GM13976 (cell line): ENCODE measurements at places on chromosomes 7 and 10.

DNA sequence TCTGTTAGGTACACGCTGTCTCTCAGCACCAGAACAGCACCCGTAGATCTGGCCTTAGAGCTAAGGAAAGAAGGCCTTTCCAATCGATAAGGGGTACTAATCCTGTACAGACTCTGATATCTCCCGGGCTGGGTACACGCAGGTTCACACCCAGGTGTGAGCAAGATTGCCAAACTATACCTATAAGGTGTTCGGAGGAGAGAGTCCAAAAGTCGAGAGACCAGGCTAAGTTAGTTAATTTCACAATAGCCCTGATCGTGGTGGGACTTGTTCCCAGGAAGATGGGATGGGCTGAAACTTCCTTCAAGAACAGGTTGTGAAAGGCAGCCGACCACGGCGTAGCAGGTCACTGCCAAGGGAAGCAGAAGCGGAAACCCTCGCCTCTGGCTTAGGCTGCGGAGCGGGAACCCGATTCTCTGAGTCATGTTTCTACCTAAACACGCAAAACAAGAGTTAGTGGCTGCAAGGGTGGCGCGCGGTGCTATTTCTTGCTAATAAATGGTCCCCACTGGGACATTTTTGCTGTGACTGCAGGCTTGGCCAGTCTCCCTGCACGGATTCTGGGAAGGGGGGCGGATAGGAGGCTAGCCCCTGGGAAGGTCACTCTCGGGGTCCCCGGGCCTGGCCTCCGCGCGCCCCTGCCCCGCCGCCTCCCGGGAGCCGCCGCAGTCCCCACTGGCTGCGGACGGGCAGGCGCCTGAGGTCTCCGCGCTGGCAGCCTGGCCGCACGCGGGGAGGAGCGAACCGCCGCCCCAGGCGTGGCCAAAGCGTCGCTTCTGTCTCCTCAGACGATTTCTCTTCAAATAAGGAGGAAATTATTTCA is 75.4 kb upstream of the PDSS1 start:
- peak; percentile 67 for DNase-seq

- DNase-seq, result peak; percentile 27
Observed at GRCh38 chr10:22103701-22104470, 100.4 kb upstream of the DNAJC1 start.

- DNase-seq, result peak; percentile 32
Observed at GRCh38 chr10:89389254-89389653, 3.2 kb upstream of the IFIT1 start.

- DNase-seq, result no peak
Observed at GRCh38 chr10:13892001-13892491, 305.3 kb downstream of the PRPF18 start.

DNA sequence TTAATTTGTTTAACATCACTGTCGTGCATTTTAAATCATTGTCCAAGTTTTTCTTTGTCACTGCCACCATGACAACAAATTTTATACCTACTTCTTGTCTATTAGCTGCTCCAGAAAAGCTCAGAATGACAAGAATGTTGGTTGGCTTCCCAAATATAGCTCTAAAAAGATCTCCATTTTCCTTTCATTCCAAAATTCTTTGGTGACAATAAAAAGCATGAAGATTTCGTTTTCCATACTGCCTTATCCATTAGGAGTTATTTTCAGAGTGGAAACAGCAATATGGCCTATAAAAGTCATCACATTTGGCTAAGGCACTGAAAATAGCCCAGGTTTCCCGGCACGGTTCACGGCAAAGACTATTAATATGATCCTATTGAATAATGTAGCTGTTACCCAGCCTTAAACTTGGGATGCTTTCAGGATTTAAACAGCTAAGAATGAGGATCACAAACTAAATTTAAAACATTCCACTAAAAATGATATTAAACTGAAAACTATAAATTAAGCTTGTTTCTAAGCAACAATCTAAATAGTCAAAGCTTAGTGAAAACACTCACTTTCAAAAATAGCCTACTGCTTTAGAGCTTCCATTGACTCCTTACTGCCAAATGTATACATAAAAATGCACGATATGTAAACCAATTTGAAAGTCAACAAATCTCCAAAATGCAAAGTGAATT is 2.7 kb downstream of the CTTNBP2 start:
- no peak for DNase-seq

- no peak for DNase-seq
Observed at GRCh38 chr7:146787266-146787665, 670.7 kb downstream of the CNTNAP2 start.

DNA sequence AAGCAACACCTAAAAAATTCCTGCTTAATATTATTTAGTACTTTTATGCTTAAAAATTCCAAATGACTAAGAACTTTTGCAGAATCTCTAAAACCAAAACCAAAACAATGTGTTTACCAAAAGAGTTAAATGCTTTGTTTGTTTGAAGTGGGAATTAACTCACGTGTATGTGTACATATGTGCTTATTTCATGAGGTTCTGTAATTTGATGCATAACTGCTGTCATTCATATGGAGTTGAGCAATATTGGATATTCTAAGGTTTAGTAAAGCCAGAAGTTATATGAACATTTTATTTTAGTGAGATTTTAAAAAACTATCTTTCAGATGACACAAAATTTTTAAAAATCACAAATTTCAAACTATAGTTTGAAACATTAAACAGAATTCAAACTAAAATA is 157.1 kb downstream of the PIP4K2A start:
- no peak for DNase-seq

DNA sequence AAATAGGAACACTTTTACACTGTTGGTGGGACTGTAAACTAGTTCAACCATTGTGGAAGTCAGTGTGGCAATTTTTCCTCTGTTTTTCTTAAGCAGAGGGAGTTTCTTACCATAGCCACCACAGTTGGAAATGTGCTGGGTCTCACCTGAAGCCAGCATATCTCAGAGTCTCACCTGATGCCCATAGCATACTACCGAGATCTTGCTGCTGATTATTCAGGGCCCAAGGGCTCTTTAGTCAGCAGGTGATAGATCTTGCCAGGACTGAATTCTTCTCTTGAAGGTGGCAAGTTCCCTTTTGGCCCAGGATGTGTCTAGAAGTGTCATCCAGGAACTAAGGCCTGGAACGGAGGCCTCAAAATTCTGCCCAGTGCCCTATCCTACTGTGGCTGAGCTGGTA is 215.4 kb downstream of the CCDC7 start:
- DNase-seq, result no peak

DNA sequence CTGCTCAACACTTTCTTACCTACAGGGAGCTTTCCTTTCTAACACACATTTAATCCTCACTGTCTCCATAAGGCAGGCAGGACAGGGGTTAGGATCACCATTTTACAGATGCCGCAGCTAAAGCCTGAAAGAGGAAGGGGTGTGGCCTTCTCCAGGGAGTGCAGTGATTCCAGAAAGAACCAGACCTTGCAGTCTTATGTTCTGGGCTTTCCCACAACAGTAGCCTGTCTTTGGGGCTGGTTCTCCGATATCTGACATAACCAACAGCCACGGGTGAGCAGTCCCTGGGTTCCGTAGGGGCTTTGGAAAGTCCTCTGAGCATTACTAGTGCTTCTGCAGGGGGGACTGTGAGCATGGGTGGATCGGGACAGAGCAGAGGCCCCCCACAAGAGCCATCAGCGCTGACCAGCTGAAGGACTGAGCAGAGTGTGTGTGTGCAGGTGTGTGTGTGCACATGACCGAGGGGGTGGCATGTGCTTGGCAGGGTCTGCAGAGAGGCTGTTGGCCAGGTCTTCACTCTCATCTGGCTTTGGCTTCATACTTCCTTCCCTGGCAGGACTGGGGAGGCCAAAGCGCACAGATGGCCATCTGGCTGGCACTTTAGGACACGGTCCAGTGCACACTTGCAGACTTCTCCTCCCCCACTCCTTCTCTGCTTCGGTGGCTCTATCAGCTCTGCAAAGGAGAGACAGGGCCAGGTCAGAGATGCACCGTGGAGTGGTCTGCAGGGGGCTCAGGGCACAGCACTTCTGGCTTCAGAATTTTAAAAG is 400.3 kb downstream of the RPS24 start:
- DNase-seq, result no peak

GRCh38 chr10:11011436-11011835 is 6.2 kb upstream of the CELF2 start:
- no peak for DNase-seq

GRCh38 chr7:1361016-1361755 is 98.1 kb downstream of the MICALL2 start:
- no peak for DNase-seq

GRCh38 chr7:94888551-94888950 is 18.8 kb upstream of the PPP1R9A start:
- no peak for DNase-seq

DNA sequence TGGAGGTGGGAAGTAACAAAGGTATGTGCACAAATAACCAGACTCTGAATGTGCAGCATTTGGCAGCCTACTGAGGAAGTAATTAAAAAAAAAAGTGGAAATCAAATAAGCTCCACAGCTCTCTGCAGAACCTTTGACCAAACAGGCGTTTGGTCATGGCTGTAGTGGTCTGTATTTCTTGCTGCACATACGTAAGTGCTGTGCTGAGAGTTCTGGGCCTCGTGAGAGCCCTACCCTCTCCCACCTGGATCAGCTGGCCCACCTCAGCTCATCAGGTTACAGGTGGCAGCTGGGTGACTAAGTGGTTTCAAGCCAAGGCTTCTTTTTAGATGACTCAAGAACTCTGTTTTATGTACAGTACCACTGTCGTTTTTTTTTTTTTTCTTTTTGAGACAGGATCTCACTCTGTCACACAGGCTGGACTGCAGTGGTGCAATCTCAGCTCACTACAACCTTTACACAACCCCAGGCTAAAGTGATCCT is 178.2 kb upstream of the KLF6 start:
- DNase-seq, result no peak

- no peak for DNase-seq
Observed at GRCh38 chr10:35511647-35512046, 93.5 kb upstream of the GJD4 start.

DNA sequence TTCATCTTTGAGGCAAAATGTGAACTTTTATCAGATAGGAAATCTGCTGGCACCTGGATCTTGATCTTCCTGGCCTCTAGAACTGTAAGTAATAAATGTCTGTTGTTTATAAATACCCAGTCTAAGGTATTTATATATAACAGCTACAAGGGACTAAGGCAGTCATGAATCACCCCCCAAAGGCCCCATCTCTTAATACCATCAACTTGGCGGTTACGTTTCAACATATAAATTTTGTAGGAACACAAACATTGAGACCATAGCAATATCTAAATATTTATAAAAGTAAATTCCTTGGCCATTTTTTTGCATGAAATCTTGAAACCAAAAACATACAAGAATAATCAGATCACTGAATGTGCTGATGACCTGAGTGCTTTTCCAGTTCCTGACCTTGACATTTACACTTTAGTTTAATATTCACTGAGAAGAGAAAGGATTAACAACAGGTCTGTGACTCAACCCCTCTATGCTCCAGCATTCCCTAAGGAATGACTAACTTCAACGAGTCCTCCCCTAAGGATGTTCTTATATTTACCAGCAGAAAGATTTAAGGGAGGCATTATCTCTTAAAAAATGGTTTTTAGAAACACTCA is 1438.5 kb upstream of the CELF2 start:
- DNase-seq, result no peak

DNA sequence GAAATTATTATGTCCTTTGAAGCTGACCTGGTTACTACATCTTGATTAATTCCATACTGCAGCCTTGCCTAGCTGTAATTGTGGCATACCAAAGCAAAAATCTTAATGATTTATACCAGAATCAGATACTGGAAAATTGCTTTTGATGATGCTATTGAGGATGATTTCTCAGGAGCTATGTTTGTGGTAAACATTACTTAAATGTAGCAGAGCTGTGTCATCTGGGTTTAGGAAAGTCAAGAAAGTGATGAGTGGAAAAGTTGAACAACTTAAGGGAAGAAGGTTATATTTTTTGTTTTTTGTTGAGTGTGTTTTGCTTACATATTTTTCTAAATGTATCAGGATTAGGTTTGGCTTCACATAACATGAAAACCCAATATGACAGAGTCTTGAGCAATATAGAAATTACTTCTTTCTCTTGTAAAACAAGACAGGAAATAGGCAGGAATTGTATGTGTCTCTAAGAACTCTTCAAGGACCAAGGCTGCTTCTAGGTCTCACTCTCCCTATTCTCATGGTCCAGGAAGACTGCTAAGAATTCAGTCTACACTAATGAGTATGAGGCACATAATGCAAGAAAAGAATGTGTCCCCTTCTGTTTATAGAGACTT is 87.6 kb upstream of the MTPN start:
- no peak for DNase-seq

GRCh38 chr10:125797424-125797823 is 21.8 kb upstream of the MMP21 start:
- no peak for DNase-seq

GRCh38 chr10:43343126-43343525 is 28.3 kb upstream of the FXYD4 start:
- no peak for DNase-seq

- no peak for DNase-seq
Observed at GRCh38 chr10:26213157-26213800, 3.3 kb upstream of the GAD2 start.

DNA sequence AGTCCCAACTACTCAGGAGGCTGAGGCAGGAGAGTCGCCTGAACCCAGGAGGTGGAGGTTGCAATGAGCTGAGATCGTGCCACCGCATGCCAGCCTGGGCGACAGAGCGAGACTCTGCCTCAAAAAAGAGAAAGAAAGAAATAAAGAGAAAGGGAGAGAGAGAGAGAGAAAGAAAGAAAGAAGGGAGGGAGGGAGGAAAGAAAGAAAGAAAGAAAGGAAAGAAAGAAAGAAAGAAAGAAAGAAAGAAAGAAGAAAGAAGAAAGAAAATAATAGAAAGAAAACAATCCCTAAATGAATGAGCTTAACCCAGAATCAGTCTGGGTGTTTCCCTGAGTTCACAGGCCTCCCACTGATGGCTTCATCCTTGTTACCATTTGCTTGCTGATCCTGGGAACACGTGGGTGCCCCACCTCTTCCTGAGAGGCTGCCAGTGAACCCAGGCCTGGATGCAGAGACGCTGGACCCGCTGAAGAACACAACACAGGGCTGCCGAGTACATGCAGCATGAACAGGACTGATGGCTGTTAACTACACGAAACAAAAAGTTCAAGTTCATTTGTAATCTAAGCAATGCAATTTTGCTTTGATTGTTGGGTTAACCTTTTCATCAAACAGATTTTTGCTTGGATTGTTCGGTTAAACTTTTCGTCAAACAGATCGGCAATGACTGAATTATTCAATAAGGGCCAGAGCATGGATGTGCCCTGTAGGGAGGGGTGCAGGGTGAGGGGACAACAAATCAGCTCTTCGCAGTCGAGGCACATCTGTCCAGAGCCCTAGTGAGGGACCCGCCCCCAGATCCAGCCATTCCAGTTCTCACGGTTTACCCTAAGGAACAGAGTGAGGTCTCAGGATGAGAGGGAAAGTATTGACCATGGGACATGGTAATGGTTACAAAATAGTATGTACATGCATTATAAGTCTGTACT is 11.5 kb downstream of the NPFFR1 start:
- no peak for DNase-seq

DNA sequence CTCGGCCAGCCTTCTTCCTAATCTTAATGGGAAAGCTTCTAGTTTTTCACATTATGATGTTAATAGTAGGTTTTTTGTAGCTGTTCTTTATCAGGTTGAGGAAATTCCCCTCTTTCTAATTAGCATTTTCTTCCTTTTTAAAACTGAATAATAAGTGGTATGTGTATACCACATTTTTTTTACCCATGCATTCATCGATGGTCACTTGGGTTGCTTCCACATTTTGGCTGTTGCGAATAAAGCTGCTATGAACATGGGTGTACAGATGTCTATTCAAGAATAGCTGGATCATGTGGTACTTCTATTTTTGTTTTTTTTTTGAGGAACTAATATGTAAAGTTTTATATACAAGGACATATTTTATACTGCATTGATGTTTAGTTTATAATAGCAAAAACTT is 44.3 kb downstream of the NRF1 start:
- no peak for DNase-seq

GRCh38 chr7:32479574-32480200 is 10.5 kb downstream of the LSM5 start:
- peak; percentile 52 for DNase-seq

GRCh38 chr7:107773027-107773426 is 29.1 kb downstream of the CBLL1 start:
- no peak for DNase-seq
